Right cardiac atrium (tissue), 5 donors: ENCODE measurements at places on chromosomes 5 and 9. TPM values are rescaled to one million over a fixed set of nuclear protein-coding genes. Genes with fewer than 3 reads are reported as not detected.

DNA sequence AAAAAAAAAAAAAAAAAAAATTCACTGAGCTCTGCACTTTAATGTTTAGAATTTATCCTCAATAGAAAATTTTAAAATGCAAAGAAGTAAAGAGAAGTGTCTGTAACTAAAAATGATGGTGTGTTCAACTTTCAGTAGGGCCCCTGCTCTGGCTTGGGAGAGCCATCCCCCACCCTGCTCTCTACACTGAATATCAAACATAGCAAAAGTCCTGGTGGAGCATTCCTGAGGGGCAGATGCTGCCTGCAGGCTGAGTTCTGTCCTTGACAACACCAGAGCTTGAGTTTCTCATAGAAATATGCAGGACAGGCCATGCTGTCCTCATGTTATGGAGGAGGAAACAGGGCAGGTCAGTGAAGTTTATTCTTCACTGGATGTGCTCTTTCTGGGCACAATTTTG lies 7.1 kb upstream of the SEMA4D start:
- peak; percentile 18 for DNase-seq

- DNase-seq, result no peak
Observed at GRCh38 chr5:57171816-57172465, 1.9 kb upstream of the GPBP1 start.

DNA sequence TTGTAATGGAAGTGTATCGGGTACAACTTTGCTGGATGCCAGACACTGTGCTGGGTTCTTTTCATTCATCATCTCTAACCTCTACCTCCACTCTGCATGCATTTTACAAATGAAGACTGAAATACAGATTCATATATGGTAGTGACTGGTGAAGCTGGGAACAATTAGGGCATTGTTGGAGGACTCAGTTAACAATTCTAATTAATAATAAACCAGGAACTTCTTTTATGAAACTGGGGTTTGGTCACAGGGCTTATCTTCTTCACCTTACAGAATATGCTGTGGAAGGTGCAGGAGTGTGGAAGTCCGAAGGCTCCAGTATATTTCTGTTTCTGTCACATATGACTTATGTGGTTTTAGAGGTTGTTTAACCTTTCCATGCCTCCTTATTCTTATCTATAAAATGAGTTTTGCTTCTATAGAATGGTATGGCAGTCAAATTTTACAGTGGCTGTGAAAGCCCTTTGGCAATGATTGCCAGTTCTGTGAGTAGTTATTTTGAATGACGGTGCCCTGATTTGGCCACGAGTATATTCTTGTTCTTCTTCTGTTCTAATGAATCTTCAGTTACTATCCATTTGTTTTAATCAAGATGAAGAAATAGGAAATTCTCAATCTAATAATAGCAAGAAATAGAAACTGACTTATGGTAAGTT lies 284.7 kb downstream of the GABRB2 start:
- DNase-seq, result no peak

DNA sequence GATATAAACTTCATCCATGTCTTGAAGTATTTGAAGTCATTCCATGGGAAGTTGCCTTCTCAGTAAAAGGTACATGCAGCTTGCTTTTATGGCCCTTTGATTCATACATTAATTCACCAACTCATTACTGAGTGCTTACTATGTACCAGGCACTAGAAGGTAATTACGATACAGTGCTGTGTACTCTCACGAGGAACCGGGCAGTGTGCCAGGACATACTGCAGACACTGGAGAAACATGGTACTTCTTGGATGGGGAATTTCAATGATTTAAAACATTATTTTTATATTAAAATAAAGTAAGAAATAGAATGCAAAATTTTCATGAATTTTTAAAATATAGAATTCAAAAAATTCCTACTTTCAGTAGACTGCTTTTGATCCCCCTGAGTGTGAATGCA lies 71.4 kb upstream of the WDR41 start:
- DNase-seq, result peak; percentile 53

The BARHL1 gene
- total RNA-seq, result not detected

DNA sequence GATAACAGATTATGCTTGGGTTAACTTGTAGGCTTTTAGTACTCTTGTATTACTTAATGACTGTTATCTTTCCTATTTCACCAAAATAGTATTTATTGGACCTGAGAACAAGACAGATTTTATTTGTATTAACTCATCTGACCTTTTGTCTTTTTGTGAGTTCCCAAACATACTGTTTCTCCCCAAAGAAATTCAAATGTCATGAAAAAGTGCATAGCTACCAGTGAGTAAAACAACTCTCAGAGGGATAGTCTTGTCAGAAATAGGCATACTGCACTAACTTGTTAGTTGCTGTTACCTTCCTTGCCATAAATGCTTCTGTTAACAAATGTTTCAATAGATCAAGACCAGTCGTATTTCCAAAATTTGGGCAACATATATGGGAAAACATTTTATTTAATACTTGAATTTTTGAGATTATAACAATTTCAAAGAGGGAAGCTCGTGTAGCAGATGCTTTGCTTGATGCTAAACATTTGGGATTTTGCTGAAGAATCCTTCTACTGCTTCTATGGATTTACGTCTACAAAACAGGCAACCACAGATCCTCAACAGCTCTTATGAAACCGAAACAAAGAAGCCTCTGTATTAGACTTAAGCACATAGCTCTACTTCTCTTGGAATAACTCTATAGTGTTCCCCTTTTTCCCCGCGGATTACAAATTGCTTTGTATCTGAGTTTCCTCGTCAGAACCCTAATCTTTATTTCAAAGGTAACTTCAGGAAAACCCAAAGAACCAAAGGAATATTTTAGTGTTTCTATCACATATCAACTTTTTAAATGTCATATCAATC lies 248.8 kb downstream of the MCTP1 start:
- no peak for DNase-seq

The MYOZ3 gene
- 5.6 TPM for total RNA-seq

- DNase-seq, result peak; percentile 61
Observed at GRCh38 chr5:151141535-151141934, 16.0 kb downstream of the ANXA6 start.

The TRIM7 gene
- total RNA-seq, result 3.8 TPM

DNA sequence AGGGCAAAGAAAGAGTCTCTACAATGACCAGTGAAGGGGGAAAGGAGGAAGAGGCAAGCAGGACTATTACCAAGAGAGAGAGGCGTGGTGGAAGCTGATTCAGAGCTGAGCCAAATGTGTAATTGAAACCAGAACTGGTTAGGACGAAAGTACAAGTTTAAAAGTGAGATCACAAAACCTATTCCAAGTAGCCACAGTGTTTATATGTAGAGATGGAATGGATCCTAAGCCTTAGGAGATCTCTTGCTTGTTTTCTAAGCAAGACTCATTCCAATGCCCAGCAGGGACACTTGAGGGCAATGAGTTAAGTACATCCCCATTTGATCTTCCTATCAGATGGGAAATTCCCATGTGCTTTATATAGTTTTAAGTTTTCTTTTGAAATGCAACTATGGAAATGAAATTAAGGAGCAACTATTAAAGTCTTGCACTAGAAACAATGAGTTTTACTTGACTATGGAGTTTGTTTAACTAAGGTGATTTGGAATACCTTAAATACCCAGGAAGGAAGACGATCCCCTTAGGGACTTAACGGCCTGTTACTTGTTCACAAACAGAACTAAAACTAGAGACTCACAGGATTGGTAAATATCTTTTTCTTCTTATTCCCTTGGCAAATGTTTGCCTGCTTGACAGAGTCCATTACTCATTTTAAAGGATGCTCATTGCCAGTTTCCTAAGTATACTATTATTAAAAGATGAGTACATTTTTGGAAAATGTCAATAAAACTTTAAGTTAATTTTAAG lies 51.1 kb upstream of the SNX2 start:
- DNase-seq, result no peak

GRCh38 chr5:43039471-43040286 lies 440 bp downstream of the ANXA2R start:
- peak; percentile 72 for DNase-seq

- no peak for DNase-seq
Observed at GRCh38 chr5:104785097-104785496, 1222.5 kb upstream of the NUDT12 start.

DNA sequence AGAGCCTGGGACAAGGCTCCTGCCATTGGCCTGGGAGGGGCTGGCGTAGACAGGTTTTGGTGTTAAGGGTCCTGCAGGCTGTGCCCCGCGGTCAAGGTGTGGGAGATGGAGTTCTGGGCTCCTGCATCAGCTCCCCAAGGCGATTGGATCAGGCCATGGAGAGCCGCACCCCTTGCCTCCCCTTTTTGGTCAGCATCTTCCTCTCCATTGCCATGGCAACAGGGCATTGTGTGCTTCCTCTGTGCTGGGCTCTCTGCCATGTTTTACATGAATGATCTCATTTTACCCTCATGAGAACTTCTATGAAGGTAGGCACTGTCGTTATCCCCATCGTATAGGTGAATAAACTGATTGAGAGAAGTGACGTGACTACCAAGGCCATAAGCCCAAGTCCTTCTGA lies 344.3 kb upstream of the CLINT1 start:
- no peak for DNase-seq

The LMAN2 gene
- 65.8 TPM for total RNA-seq

The BTNL3 gene
- total RNA-seq, result not detected

GRCh38 chr9:85569988-85570387 lies 171.8 kb downstream of the AGTPBP1 start:
- no peak for DNase-seq
